Activated T-helper 2 cell treated with anti-CD3 and anti-CD28 coated beads, Interferon-gamma antibody, Interleukin-2, Interleukin-4, amounts not matched to agents 10 μg/mL and 5 μg/mL and 100 μg/mL, durations not matched to agents 14 hours and 24 hours and 36 hours (primary cell): ENCODE measurements at places on chromosomes 6 and 20. TPM values are rescaled to one million over a fixed set of nuclear protein-coding genes. Genes with fewer than 3 reads are reported as not detected.

PAX1 gene
- not detected in 2 replicates for total RNA-seq

DNA sequence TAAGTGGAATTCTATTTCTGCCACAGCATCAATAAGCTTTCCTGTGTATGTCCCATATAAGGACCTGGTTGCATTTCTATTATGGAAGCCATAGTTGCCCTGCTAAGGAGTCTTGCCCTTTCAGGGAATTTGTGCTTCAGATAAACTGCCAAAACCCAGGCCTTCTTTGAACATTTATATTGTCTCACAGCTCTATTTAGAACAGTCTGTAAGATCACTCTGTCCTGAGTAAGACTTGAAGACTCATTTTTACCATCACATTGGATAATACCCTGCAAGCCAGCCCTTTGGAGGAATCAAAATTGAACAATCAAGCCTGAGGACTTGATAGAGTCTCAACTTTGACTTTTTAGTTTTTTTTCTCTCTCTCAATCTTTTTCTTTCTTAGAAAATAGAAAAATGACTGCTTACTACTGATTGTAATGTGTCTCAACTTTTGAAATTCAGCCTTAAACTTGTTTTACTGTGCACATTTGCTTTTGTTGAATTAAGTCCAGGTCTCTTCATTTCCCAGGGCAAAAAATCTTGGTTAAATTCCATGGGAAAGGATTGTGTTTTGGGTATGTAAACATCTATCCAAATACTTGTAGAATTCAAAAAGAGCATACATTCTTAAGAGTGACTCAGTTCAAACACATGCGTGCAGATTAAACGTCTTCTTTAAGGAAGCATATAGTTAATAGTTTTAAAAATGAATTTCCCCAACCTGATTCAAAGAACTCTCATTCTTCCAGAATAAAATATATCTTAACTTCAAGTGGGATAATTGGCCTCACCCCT is 91.2 kb downstream of the PLCB1 start:
- no peak for DNase-seq

CCDC170 gene
- total RNA-seq = not detected in 2 replicates

- no peak for DNase-seq
Observed at GRCh38 chr6:19415605-19416326, 421.4 kb upstream of the ID4 start.

NMBR gene
- not detected in 2 replicates for total RNA-seq

DNA sequence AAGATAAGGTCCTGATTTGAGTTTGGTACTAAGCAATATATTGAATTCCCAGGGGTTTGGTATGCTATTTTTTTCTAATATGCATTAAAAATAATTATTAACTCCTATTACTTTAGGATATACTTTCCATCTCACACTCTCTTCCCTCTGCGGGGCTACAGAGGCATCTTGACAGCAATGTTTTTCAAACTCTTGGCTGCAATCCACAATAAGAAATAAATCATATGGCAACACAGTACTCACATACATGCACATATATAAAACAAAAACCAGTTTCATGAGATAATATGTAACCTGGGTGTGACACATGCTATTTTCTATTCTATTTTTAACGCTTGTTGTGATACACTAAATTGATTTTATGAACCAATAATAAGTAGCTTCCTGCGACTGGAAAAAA is 189.5 kb downstream of the UNC5CL start:
- no peak for DNase-seq

DNA sequence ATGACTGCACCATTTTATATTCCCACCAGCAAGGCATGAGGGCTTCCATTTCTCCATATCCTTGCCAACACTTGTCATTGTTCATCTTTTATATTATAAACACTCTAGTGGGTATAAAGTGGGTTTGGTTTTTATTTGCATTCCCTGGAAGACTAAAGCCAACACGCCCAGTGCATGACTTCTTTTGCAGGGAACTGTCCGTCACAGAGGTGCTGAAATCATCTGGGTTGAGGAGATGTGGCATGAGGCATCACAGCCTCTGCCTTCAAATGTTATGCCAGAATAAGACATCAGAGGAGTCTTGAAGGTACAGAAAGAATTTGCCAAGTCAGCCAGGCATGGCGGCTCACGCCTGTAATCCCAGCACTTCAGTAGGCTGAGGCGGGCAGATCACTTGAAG is 29.9 kb upstream of the FAM210B start:
- no peak for DNase-seq

- no peak for DNase-seq
Observed at GRCh38 chr6:89368999-89369398, 16.5 kb upstream of the UBE2J1 start.

DNA sequence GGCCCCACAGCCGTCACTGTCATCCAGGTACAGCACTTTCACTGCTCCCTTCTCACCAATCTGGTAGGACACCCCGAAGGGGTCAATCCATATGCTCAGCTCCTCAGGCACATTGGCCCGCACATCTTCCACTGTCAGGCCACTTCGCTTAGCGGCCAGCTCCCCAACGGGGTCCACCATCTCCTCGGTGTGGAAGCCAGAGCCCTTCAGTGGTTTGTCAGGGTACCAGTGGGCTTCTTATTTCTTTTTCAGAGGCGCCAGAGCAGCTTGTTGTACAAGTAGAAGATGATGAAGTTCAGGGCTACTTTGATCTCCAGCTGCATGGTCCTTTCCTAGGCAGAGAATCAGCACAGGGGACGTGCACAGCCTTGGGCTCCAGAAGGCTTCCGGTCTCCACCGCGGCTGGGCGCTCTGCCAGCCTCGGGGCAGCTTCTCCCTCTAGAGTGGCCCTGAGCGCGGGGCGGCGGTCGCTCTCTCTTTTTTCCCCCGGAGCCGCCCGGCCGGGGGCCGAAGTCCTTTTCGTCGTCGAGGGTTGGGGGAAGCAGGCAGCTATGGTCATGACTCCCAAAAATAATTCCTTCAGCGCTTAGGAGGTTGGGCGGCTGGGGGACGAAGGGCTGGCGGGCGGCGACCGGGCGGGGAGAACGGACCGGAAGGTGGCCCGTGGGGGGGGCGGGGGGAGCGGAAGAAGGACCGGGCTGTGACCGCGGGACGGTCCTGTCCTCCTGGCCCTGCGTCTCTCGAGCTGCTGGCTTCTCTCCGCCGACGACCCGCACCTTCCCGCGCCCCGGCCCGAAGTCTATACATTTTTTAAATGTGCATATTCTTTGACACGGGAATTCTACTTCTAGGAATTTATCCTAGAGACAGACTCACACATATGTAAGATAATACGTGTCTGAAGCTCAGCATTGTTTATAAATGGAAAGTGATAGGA is 6.5 kb upstream of the ZSCAN9 start:
- no peak for DNase-seq

- DNase-seq = no peak
Observed at GRCh38 chr6:80356000-80356399, 249.5 kb downstream of the BCKDHB start.

GRCh38 chr20:46376196-46376785 is 30.1 kb downstream of the ELMO2 start:
- no peak for DNase-seq

DNA sequence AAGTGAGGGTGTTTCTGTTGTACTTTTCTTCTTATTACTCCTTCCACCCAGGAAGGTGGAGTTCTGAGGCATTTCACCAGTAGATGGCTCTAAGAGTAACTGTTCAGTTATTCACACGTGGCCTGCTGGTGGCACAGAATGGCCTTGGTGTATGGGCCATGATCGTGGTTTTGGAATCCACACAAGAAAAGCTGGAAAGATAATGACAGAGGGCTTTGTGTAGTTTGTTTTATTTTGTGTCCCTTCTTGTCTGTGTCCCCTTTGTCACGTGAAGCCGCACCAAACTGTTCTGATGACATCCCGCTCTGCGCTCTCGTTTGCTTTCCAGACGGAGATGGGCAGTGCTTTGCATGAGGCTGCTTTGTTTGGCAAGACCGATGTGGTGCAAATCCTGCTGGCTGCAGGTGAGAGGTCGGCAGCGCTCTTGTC is 93.4 kb downstream of the ANKS1A start:
- no peak for DNase-seq

GRCh38 chr20:6074145-6074561 is 20.3 kb upstream of the LRRN4 start:
- DNase-seq = no peak

- DNase-seq = no peak
Observed at GRCh38 chr20:6956056-6956455, 188.6 kb downstream of the BMP2 start.

DNA sequence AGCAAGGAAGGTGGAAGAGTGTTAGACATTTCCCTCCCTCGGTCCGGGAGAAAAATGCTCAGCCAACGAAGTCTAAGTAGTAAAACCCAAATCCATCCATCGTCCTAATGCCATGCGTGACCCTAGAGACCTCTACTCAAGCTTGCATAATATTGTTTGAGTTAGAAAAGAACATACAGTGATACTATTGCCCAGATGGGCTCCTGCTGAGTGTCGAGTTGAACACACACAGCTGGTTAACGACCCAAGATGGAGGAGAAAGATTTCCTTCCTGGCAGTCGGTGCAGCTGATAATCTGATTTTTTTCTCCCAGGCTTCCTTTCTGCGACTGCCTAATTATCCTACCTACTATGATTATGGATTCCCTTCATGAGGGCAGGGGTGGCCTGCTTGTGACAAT is 164.4 kb upstream of the KCNG1 start:
- DNase-seq = no peak

DNA sequence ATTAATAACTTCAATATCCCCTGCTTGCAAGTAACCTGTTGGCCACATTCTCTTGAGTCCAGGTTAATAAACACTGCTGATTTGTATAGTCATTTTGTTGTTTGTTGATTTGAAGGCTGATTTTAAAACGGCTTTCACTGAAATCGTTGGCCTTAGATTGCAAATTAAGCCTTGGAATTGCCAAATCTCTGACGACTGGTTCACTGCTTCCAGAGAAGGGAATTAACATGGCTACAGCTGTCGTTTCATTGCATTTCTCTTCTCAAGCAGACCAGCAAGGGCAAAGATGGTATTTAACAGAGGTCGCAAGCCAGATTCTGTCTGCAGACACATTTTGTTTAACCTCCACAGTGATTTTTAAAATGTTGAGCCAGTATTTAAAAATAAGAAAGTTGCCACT is 470.9 kb downstream of the TFAP2A start:
- DNase-seq = no peak

BNIP5 gene
- total RNA-seq = not detected in 2 replicates

DNA sequence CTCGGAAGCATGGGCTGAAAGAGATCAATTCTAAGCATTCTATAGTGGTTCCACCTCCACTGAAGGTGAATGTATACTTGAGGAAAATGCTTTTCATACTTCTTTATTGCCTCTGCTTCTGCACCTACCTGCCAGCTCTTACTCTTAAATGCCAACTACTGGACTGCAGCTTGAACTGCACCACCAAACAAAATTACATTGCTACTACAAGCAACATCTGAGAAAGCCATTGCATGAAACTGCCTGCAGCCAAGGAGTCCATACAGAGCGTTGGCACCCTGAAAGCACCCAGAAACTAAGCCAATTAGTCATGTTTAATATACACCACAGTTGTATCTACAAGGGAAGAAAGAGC is 440.9 kb downstream of the BTBD3 start:
- no peak for DNase-seq

BTNL2 gene
- not detected in 2 replicates for total RNA-seq

- DNase-seq = no peak
Observed at GRCh38 chr20:32718749-32719348, 24.4 kb downstream of the COMMD7 start.

NRSN1 gene
- not detected in 2 replicates for total RNA-seq

- DNase-seq = no peak
Observed at GRCh38 chr6:116763906-116764628, 1.5 kb downstream of the FAM162B start.

- DNase-seq = no peak
Observed at GRCh38 chr6:89644864-89645263, 6.3 kb upstream of the LYRM2 start.

DNA sequence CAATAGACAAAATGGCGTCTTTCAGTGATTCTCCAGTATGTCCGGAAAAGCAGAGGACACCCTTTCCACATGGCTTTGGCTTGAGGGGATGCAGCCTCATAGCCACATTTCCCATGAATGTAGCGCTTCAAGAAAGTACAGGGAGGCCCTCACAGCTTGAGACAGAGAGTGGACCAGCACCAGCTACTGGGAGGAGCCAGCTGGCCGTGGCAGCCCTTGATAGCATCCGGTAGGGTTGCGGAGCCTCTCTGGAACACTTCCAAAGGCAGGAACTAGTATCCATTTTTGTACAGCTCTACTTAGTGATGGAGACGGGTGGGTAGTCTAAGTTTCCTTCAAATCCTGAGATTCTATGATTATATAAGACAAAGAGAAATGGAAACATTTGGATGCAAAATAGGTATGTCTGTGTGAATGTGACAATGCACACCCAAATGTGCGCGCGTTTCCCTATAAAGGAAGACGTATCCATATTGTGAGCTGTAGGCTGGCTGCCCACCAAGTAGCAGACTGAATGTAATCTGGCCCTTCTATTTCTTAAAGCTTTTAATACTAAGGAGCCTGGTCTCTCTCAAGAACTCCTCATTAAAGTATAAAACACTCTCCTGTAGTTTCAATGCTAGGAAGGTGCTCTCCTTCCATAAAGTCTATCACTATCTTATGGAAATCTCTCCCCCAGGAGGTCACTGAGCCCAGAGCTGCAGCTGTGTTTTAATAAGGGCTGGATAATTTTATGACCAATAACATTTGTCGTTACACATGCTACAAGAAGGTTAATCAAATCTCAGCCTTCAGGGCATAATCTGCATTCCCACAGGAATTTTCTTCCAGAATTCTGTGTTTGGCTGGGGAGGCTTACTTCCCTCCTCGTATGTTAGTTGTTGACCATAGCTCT is 74.0 kb downstream of the SOBP start:
- no peak for DNase-seq

DNA sequence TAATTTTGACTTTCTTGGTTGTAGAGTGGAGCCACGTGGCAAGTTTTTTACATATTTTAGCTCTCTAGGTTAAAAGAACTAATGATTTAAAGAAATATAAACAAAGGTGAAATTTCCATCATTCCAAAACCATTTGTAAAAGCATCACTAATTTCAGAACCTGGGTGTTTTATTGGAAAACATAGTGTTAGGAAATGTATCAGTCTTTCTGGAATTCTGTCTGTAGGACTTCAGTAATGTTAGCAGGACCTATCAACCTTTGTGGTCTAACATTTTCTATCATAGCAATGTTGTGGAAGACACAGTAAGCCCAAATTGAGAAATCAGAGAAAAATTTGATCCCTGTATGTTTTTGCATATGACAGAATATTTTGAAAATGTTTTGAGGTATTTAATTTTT is 28.3 kb downstream of the L3MBTL3 start:
- DNase-seq = no peak

GRCh38 chr6:36936824-36937223 is 17.7 kb upstream of the PI16 start:
- DNase-seq = no peak

DNA sequence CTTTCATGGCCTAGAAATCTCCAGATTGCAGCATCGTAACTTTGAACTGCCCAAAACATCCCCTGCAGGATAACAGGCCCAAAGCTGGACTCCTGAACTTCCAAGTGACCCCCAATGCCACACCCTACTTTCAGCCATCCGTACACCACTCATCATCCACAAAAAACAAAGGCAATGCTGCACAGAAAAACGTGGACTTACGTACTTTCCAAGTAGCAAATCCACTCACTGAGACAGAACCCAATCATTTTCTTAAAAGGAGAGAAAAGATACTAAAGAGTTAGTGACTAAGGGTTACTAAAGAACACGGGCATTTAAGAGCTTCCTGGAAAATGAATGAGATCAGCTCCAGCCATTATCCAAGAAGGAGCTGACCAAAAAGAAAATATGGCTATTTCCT is 211.0 kb downstream of the WDR27 start:
- DNase-seq = no peak

PREX1 gene
- total RNA-seq = 80.3 and 83.9 TPM in 2 replicates

- no peak for DNase-seq
Observed at GRCh38 chr6:6581054-6581453, 7.5 kb upstream of the LY86 start.

SLC17A9 gene
- total RNA-seq = 20.2 and 21.4 TPM in 2 replicates

RPP21 gene
- total RNA-seq = 40.6 and 41.9 TPM in 2 replicates

SLC17A3 gene
- total RNA-seq = 1.6 TPM in 2 replicates
